ENCODE measurements at places on chromosomes 6 and 20.

GRCh38 chr6:144349690-144350527 is 64.8 kb downstream of the UTRN start:
- no peak for DNase-seq

DNA sequence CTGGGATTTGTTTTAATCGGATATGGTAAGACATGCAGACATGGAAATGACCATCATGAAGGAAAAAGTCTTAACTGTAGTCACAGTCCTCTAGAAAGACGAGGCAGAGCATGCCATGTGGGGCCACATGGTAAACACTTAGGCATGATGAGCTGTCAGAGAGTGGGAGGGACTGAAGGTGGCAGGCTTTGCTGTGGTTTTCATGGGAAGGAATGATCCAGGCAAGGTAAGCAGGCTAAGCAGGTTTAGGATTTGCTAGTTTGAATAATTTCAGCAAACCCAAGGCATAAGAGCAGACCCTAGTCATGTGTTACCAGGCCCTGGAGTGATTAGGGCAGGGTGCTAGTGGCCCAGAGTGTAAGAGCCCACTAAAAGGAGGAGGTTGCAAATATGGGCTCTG is 47.2 kb upstream of the STMND1 start:
- DNase-seq: no peak

- DNase-seq: no peak
These were observed 25.3 kb upstream of the PROKR2 start for GRCh38 chr20:5342021-5342420.

GRCh38 chr6:167676666-167677421 is 149.9 kb upstream of the AFDN start:
- DNase-seq: no peak

DNA sequence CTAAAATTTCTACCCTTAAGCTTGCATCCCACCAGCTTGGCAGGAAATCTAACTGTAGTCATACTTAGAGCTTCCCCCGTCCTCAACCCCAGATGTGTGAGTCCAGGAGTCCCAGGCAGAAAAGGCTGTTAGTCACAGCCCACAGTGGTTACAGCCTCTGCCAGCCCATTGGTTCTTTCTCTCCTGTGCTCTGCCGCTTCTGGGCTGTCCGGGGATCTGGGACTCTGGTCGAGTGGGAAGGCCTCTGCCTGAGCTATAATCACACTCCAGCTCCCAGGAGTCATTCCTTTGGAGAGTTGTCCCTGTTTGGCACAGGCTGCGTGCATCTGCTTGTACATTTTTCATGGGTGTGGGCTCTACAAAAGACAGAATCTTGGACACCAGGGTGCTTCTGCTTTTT is 45.6 kb upstream of the FYN start:
- peak; percentile 45 for DNase-seq

GRCh38 chr20:661474-662270 is 8.7 kb upstream of the SRXN1 start:
- DNase-seq: no peak

- no peak for DNase-seq
These were observed 80.4 kb upstream of the ZNF184 start for GRCh38 chr6:27553123-27553904.

GRCh38 chr6:169097381-169097959 is 156.2 kb downstream of the THBS2 start:
- DNase-seq: peak; percentile 55

- no peak for DNase-seq
These were observed 69.8 kb upstream of the NKX2-2 start for GRCh38 chr20:21583486-21584168.

GRCh38 chr6:32868257-32868788 is 14.3 kb downstream of the PSMB9 start:
- DNase-seq: no peak

GRCh38 chr6:112330071-112330878 is 16.9 kb upstream of the RFPL4B start:
- DNase-seq: no peak

DNA sequence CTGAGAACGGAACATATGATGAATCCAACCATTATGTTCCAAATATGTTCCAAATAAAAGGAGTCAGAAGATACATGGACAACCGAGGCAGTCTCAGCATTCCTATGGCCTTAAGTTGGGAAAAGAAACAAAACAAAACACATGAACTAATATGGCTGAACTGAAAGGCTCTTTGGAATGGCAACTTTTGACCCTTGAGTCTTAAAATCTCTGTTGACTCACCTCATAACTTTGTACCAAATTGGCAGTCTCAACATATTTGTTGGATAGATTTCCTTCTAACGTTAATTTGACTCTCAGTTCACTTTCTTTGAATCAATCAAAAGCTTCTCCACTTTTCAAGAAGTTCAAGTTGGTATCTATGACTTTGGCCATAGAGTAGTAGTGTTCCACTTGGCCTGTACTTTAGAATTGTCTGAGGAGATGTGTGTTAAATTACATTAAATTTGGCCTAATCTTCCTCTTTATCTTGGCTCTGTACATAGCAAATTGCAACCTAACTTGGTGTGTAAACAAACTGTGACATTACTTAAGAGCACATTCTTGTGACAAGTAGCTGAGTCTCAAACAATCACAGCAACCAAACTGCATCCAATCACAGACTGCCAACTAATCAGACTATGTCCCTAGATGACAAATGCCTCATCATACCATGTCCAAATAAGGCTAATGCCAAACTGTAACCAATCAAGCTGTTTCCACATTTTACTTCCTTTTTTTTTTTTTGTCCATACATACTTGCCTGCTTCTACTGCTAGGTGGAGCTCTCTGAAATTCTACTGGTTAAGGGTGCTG is 208.8 kb downstream of the BMP2 start:
- DNase-seq: no peak

GRCh38 chr6:111952821-111953540 is 79.7 kb upstream of the FYN start:
- peak; percentile 50 for DNase-seq

- no peak for DNase-seq
These were observed 4.9 kb downstream of the GPR31 start for GRCh38 chr6:167152862-167153261.

DNA sequence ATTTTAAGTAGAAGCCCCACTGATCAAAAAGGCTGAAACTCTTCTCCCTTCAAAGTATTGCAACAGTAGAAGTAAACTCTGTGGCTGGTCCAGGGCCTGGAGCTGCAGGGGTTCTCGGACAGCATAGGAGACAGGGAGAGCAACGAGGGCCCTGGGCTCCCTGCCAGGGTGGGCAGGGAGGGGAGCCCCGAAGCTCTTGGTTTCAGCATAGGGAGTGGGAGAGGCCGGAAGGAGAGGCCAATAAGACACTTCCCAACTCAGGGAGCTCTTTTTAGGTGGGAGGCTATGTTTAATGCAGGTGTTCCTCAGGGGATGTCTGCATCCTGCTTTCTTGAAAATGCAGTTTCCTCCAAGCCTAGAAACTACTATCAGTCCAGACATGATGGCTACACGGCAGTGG is 91.1 kb downstream of the LY86 start:
- DNase-seq: no peak

DNA sequence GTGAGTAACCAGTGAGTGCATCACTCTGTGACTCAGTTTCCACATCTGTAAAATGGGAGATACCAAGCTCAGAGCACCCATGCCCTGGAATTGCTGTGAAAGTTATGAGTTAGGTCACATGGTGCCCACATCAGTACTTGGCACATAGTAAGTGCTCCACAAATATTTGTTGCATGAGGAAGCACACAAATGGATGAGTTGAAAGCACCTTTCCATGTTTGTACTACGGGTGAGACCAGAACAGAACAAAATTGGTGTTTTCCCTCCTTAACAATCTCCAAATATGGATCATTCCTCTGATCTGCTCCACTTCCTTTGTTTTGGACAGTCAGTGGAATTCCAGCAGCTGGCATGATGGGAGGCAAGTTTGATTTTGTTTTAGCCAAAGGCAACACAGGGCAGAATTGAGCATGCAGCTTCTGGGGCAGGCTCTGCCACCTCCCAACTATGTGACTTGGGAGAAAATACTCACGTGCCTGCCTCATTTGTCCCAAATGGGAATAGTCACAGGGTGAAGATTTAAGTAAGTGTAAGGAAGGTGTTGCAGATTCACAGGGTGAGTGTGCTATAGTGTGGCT is 503.7 kb upstream of the SULF2 start:
- no peak for DNase-seq

DNA sequence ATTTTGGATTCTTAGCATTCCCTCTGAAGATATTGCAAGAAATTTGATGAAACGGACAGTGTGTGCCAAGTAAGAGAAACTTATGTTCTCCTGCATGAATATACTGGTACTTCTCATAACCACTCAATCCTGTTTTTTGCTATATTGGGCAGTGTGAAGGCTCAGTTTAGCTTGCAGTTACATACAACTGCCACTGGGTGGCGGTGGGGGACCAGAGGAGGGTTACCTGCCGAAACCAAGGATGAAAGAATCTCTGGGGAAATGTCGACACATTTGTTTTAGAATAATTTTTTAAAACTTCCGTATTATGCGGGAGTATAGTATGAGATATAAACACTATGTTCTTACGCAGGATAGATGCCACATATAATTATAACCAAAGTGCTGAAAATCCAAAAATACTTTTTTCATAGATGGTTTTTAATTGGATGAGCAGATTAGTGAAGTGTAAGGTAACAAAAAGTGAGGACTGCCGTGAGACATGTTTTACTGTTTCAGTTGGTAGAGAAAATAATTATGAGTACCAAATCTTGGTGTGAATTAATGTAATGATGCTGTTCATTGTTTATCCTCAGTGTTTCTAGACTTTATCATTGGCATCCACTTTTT is 9.7 kb downstream of the TRMT11 start:
- no peak for DNase-seq

GRCh38 chr6:71346334-71346694 is 57.7 kb downstream of the OGFRL1 start:
- DNase-seq: no peak

DNA sequence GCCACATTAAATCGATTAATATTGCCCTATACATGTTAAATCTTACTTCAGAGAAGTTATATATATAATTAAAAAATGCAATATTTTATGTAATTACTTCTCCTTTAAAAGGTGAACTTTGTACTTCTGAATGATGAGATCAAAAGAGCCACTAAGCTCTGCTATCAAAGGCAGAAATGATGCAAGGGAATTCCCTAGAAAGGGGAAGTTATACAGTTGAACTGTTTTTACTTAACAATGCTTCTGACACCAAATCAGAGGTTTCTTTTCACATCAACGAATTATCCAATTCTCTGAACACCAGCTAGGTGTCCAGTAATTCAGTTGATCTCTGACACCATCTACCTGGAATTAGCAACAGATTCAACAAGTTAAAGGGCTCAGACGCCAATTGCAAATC is 319.9 kb upstream of the TSHZ2 start:
- no peak for DNase-seq

GRCh38 chr6:6654599-6655575 is 66.4 kb downstream of the LY86 start:
- DNase-seq: peak; percentile 10

GRCh38 chr20:48171626-48172356 is 386.5 kb upstream of the SULF2 start:
- no peak for DNase-seq

GRCh38 chr6:36679043-36679833 is 724 bp downstream of the CDKN1A start:
- no peak for DNase-seq

DNA sequence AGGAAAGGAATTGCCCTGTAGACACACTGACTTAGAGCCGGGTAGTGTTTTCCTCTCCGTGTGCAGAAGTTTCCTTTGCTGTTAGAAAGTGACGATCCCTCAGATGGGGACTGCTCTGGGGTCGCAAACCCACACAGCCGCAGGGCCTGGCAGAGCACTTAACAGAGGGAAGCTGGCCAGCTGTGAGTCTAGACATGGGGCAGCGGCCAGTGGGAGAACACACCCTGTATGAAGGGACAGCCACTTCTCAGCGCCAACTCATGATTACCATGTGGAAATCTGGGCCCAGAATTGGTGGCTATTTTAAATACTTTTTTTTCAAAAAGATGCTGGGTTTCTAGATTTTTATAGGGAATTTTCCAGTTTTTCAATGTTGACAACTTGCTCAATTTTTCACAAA is 39.4 kb downstream of the SLC9A8 start:
- DNase-seq: no peak

DNA sequence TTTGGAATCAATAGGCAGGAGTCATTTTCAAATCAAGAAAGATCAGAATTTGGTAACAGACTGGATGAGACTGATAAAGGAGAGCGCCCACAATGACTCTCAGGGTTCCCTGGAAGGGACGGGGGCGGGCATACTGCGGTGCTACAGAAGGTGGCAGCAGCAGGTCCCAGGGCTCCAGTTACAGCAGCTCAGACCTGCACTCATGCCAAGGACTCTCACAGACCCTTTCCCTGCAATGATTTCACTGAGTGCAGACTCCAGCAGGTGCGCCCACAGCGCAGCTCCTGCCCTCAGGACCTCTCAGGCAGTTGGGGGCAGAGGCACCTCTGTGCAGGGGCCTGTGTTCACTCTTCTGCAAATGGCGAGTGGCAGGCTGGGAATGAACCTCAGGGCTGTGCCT is 359.8 kb downstream of the ZFAND3 start:
- DNase-seq: no peak

GRCh38 chr6:41581381-41581991 is 35.3 kb downstream of the FOXP4 start:
- no peak for DNase-seq
